ENCODE measurements at places on chromosomes 1 and 21.

GRCh38 chr1:234529950-234530237 lies 50.9 kb upstream of the TARBP1 start:
- DNase-seq: no peak

- no peak for DNase-seq
These were observed 645.0 kb downstream of the PTPRC start for GRCh38 chr1:199283794-199284193.

GRCh38 chr1:61182049-61182448 lies 99.7 kb downstream of the NFIA start:
- DNase-seq: no peak

- peak; percentile 78 for DNase-seq
These were observed 359 bp downstream of the LRRC3 start for GRCh38 chr21:44455524-44456213.

DNA sequence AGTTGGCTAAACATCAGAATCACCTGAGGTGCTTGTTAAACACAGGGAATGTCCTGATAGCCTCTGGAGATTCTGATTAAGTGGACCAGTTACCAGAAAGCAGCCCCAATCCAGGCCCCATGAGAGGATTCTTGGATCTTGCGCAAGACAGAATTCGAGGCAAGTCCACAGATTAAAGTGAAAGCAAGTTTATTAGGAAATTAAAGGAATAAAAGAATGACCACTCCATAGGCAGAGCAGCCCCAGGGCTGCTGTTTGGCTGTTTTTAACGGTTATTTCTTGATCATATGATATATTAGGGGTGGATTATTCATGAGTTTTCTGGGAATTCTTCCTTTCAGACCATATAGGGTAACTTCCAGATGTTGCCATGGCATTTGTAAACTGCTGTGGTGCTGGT lies 176.2 kb downstream of the ROR1 start:
- no peak for DNase-seq

DNA sequence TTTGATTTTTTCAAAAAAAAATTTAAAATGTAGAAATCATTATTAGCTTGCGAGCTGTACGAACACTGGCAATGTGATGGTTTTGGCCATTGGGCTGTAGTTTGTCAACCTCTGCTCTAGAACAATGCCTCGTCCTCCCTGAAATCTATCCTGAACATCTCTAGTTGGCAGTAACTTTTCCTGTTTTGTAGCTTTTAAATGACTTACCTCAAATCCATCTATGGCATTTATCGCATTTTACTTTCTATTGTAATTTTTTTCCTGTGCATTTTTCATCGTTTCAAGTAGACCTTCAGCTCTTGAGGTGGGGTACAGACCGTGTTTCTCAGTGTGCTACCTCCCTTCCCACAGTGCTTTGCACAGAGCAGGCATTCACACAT lies 30.4 kb upstream of the A3GALT2 start:
- DNase-seq: no peak

DNA sequence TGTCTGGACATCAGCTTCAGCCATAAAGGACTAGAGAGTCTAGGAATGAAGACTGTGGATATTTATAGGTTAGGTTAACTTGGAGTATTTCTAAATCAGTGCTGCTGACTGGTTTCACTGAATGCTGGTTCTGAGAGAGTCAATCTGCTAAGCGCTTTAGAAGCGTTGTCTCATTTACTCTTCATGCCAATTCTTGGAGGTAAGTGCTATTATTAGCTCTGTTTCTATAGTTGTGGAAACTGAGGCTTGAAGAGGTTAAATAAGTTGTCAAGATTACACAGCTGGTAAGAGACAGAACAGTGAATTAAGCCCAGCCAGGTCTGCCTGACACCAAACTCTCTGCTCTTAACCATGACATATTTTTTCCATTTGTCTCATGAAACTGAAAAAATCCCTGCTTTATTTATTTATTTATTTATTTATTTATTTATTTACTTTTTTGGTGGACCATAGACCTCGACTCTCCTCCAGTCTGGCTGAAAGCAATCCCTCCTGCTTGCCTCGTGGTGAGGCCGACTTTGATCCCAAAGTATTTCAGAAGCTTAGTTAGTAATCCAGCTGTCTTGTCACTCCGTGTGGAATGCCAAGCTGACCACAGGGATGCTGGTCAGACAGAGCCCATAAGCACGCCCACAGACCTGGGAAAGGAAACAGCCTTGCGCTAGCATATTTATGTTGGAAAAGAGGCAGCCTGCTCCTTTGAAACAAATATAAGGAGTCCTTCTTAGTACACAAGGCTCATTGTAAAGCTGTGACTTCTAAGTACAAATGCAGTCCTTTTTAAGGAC lies 16.9 kb downstream of the NTMT2 start:
- DNase-seq: no peak

DNA sequence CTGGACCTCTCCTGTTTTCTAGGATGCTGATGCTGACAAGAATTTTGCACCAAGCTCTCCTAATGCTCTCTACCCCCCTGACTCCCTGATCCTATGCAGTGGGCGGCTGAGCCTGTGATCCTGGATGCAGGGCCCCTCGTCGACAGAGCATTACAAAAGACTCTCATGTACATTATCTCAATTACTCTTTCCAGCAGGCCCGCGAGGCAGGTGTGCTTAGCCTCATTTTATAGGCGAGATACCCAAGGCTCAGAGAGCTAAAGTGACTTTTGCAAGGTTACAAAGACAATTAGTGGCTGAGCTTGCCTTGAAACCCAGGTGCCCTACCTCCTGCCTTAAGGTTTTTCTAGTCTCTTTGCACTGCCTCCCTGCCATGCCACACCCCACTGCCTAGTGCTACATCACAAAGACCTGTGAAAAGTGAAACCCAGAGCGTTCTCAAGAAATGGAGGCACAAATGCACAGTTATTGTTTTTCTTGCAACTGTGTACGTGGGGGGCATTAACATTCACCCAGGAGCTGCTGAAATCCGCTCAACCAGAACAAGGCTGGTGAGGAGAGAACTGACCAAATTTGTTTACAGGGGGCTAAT lies 10.0 kb upstream of the C8A start:
- DNase-seq: no peak

GRCh38 chr21:36384885-36385232 lies 333 bp upstream of the CHAF1B start:
- DNase-seq: no peak

DNA sequence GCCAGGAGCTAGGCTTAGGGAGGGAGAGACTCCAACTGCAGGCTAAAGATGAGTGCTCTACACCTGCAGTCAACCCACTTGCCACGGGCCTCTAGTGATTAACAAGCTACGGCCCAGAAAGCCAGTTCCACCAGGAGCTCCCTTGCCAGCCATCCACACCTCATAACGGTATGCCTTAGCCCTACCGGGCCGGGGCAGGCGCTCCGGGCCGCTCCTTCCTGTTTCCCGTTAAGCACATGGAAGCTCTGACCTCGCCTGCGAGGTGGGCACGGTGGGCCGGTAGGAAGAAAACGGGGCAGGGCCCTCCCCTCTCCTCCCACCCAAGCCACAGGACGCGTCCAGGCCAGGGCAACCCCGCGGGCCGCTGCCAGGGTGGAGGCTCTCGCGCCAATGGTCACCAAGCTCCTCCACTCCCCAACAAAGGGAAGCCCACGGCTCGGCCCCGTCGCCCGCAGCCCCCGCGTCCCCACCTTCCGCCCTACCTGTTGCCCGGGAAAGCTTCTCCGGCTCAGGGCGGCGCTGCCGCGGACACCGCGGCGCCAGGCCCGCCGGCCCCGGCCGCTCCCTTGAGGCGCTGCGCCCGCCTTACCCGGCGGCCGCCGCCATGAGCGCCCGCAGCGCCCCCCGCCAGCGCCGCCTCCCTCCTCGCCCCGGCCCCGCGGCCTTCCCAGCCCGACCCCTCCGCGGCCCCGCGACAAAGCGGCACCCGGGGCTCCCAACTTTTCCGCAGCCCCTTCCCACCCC lies 627 bp downstream of the CERS2 start:
- no peak for DNase-seq

DNA sequence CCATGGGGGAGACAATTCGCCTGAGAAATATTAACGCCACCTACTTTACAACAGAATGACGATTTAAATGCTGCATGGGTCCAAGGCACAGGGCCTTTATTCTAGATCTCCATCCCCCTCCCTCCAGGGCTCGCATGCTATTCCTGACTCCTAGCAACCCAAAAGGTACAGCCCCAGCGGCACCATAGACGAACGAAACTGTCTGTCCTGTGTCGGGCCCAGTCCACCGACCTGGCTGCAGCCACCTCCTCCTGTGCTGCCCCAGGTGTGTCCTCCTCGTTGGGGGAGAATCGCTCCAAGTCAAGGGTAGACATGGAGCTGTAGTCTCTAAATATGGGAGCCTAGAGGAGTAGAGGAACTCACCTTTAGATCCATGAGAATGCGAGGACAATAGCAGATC lies 196.5 kb downstream of the TOMM20 start:
- no peak for DNase-seq

DNA sequence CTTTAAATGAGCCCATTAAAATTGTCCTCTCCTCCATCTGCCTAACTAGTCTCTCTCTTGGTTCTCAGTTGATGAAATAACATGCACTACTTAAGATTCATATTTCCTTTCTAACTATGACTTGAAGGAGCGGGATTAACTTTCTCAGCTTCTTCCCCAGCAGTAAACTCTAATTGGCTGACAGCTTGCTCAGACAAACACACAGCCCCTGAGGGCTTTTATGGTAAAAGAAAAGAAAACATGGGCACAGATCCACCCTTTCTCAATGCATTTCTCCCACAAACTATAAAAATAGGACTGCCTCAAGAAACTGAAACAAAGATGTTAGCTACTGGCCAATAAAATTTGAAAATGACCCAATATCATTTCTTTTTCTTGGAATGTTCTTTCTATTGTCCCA lies 703.1 kb downstream of the ADGRL2 start:
- DNase-seq: no peak

DNA sequence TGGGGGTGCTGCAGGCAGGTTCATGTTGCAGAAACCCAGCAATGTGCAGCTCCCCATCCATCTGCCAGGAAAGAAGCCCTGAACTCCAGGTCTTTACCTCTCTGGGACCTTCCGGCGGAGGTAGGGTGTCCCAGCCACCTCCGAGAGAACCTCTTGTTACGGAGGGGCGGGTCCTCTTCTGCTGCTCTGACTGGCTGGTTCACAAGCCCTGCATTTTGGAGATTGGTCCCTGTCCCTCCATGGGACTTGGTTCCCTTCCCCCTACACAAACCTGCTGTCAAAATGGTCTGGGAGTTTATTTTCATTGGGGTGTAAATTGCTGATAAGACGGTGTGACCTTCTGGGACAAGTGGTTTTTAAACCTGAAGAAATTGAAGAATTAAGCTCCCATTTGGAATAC lies 8.0 kb upstream of the CELSR2 start:
- no peak for DNase-seq

- no peak for DNase-seq
These were observed 1.3 kb downstream of the ST6GALNAC3 start for GRCh38 chr1:76075877-76076276.

- no peak for DNase-seq
These were observed 10.4 kb upstream of the PPT1 start for GRCh38 chr1:40107290-40107959.

- no peak for DNase-seq
These were observed 68.8 kb downstream of the RPS6KC1 start for GRCh38 chr1:213119794-213120193.

DNA sequence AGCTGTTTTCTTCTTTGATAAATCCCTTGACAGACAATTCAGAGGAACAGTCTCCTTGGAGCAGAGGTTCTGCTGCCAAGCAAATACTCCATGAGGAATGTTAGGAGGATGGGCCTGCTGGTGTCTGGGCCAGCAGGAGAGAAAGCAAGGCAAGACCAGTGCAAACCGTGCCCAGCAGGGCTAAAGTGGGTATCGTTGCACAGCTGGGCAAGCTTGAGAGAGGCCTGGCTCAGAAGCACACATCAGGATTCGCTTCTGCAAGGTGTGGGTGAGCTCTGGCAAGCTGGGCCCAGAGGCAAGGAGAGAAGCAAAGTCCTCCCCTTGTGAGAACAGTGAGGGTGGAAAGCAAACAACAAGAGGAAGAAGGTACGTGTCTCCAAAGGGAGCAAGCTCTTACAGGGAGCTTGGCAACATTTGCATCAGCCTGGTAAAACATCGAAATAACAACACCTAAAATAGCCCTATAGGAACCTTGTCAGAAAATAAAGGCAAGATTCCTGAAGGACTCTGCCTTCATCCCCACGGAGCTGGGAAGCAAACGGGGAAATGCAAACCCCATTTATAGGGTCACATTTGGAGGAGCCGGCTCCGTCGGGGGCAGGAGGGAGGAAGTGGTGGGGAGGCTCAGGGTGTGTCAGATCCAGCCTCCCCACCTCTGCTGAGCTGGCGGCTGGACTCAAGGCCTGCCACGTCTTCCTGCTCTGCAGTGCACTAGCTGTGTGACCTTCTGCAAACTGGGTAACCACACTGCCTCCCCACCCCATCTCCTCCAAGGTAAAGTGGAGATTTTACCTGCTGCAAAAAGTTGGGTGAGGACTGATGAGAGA lies 62.3 kb upstream of the HIVEP3 start:
- no peak for DNase-seq

GRCh38 chr1:228898582-228898992 lies 163.3 kb downstream of the RHOU start:
- no peak for DNase-seq
